ENCODE measurements at places on chromosomes 1 and 21.

- DNase-seq, result no peak
These were observed 20.7 kb downstream of the HMGCS2 start for GRCh38 chr1:119748040-119748439.

- no peak for DNase-seq
These were observed 890.6 kb downstream of the KCNT2 start for GRCh38 chr1:195717651-195718050.

DNA sequence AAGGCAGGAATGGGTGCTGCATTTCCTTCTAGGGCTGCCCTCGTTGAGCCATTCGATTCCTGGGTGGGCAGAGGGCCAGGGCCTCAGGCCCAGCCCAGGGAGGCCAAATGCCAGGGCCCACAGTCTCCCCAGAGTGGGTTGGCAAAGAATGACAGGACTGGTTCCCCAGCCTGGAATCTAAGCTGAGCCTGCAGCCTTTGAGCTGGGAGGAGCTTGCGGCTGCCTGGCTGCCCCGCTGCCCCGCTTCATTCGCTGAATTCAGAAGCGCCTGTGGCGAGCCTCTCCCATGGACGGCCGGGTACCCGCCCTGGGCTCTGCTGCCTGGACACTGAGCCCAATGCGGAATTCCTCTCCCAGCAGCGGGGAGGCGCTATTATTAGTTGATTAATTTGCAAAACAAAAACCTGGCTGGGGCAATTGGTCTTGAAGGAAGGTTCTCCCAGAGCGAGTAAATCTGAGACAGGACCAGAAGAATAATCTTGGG lies 32.3 kb upstream of the TARDBP start:
- DNase-seq, result peak; percentile 80

- DNase-seq, result no peak
These were observed 31.1 kb downstream of the INAVA start for GRCh38 chr1:200925831-200926230.

DNA sequence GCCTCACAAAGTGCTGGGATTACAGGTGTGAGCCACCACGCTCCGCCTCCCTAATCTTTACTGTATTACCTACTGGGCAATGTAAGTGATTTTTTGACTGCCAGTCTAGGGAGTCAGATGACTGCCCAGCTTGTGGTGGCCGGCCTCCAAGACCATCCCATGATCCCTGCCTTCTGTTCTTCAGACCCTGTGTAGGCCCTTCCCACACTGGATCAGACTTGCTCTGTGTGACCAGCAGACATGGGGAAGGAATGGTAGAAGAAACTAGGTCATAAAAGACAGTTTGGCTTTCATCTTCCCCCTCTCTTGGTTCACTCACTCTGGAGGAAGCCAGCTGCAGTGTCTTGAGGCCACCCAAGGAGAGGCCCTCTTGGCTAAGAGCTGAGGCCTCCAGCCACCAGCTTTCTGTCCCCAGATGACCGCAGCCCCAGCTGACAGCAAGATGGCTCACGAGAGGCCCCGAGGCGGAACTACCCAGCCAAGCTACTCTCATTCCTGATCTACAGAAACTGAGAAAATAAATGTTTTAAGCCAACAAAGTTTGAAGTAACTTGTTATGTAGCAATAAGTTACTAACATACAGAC lies 14.5 kb upstream of the CBR3 start:
- no peak for DNase-seq

- no peak for DNase-seq
These were observed 101.3 kb upstream of the C8B start for GRCh38 chr1:57066980-57067610.

DNA sequence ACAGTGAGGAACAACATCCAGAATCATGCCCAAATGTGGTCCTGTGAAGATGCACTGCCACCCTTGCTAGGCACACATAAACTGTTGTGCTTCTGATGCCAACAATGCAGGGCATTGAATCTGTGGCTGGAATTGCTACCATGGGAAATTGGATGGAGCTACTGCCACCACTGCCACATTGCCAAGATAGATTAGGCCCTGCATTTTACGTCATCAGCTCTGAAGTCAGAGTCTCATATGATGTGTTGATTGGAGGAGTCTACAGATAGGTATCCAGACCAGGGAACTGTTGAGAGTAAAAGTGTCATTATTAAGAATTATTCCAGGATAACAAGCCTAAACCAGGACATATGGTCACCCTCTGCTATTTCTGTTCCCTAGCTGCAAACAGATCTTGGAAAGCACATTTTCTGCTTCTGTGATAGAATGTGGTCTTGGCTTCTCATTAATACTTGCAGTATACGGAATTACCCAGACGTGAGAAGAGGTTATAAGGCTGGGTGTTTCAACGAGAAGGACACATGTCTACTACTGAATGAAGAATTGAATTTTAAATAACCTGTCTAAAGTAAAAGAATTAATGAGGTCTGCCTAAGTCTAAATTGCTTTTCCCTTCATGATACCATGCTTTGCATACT lies 106.6 kb downstream of the TNNI3K start:
- no peak for DNase-seq

DNA sequence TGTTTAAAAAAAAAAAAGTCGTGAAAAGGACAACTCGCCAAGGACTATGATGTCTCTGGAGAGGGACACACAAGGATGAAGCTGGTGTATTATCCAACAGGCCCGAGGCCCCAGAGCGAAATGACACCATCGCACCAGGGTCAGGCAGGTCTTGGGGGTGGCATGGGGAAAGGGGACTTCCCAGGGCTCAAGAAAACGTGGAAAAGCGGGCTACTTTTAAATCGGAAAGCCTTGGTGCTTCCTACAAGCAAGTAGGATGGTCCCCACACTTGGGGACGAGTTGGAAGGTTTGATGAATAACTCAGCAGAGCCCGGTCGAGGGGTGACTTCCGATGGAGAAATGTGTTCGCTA lies 505 bp upstream of the GNPAT start:
- no peak for DNase-seq

DNA sequence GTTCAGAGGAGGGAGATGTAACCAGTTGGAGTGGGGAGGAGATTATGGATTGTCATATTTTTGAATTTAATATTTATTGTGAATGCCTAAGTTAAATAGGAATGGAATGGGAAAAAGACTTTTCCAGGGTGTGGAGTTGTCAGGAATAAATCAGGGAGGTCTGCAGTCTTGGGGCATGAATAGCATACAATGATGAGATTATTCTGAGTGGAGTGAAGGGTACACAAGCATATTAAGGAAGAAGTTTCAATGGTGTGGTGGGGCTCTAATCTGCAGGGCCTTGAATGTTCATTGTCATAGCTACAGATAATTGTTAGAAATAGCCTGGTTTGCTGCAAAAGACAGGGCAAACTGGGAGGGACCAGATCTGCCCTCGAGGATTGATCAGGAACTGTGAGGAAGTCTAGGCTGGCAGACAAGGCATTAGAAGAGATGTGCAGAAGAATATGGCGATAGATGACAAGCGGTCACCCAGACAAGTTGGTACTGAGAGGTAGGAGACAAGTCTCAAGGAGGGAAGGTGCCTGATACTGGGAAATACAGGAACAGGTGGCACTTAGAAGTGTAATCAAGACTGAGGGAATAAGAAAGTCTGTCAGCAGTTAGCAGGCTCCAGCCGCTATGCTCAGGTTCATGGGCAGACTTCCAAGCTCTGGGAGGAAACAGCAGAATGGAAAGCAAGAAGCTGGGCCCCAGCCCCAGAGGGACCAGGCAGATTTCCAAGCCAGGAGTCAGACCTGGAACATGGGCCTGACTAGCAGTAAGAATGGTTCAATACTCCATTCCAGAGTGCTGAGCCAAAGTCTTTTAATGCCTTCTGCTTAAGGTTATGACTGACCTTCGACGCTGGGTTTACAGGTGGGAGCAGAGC lies 20.9 kb upstream of the RGL1 start:
- peak; percentile 89 for DNase-seq

All from right forelimb (tissue), 1 donor.